ENCODE measurements at places on chromosomes 5 and 9.

GRCh38 chr9:77901771-77902170 is 129.8 kb downstream of the GNAQ start:
- no peak for DNase-seq

- DNase-seq, result no peak
Measured at GRCh38 chr5:150085191-150085912, 1.0 kb downstream of the CSF1R start.

DNA sequence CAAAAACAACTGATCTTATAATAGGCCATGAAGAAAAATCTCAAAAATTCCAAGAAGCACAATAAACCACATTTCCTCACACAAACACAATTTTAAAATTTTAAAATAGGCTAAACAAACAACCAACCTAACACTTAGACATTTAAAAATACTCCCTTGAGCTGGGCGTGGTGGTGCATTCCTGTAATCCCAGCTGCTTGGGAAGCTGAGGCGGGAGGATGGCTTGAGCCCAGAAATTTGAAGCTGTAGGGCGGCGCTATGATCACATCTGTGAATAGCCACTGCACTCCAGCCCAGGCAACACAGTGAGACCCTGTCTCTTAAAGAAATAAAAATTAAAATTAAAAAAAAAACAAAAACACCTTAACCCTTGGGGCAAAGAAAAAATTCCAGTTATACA is 36.9 kb upstream of the TESK1 start:
- DNase-seq, result no peak

- DNase-seq, result no peak
Measured at GRCh38 chr9:124008303-124008693, 3.3 kb upstream of the LHX2 start.

- DNase-seq, result no peak
Measured at GRCh38 chr5:74340476-74340875, 300.1 kb downstream of the ENC1 start.

DNA sequence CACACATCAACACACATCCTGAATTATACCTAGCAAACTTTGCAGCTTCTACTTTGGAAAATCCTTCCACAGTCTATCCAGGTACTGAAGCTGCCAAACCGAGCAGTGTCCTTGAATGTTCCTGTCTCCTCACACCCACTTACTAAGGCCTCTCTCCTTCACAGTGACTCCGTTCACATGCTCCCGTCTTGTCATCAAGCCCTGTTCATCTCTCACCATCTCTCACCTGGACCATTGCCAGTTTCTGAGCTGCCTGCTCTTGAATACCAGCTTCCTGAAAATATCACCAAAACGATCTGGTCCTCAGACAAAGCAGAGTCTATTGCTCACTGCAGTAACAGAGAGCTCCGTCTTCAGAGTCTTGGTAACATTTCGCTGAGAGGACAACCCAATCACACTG is 57.4 kb downstream of the GCNT1 start:
- DNase-seq, result peak; percentile 15

DNA sequence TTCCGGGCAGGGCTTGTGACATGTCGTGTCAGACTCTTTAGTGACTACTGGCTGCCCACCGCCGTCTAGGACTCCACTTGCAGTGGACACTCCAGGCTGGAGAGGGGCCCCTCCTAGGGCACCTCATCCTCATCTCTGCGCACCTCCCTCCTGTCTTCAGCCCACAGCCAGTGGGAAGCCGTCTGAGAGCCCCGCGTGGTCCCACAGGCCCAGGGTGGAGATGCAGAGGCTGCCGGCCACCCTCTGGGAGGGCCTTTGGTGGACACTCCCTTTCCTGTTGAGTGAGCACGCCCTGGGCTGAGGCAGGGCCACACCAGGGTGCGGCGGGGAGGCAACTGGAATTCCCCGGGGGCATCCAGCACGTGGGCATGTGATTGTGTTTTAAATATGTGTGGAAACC is 80.5 kb downstream of the IRX2 start:
- DNase-seq, result no peak

DNA sequence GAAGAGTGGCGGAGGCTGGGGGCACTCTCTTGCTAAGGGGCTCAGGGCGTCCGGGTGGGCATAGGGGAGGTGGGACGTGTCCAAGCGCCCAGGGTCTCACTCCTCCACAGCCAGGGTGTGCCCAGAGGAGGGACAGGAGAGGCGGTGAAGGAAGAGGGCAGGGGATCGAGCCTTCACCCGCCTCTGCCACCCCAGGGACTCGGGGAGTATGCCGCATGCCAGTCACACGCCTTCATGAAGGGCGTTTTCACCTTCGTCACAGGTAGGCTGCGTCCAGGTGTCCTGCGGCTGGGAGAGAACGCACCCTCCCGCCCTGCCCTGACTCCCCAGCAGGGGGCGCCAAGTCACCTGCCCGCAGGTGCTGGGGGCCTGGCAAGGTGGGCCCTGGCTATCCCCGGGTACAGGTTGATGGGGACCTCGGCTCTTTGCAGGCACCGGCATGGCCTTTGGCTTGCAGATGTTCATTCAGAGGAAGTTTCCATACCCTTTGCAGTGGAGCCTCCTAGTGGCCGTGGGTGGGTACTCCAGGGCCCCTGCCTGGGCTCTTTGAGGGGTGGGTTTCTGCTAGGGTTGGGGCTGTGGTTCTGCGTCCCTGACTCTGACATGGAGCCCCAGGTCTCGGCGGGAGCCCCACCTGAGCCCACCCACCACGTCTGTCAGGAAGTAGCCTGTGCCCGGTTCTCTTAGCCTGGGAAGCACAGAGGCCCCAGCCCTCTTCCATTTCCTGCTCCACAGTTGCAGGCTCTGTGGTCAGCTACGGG is 552 bp downstream of the TMEM141 start:
- DNase-seq, result peak; percentile 69

- DNase-seq, result no peak
Measured at GRCh38 chr9:125990793-125991220, 243.6 kb downstream of the PBX3 start.

- no peak for DNase-seq
Measured at GRCh38 chr5:56286015-56286884, 53.1 kb upstream of the ANKRD55 start.

- DNase-seq, result no peak
Measured at GRCh38 chr5:175471196-175471595, 7.2 kb upstream of the SFXN1 start.

DNA sequence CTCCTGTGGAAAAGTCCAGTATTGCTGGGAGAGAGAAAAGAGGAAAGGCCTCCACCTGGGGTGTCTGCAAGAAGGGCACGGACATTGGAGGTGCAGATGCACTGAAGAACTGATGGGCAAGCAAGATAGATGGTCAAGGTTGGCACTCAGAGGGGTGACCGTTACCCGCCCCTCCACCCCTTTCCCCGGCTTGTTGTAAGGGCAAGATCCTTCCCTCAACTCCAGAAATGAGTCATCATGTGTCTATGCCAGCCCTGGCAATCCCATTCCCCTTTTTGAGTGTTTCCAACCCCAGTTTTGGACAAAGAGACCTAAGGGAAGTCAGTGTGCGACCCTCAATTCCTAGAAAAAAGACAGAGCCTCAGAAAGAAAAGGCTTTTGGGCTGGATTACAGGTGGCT is 34.9 kb upstream of the ATP6V1G1 start:
- no peak for DNase-seq

DNA sequence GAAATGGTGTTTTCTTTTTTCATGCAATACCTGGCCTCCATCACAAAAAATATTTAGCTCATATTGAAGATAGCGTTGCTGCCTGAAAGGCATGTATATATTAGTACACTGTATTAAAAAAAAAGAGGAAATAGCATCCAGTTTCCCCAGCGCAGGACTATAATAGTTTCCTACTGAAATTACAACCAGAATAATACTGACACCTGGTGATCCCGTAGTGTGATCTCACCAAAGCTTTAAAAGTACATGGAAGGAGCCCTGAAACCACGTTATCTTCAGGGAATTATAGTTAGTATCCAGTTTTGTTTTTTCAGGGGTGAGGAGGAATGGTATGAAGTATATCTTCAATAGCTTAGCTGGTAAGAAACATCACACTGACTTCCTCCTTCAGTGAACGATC is 264.9 kb downstream of the CD180 start:
- no peak for DNase-seq

- DNase-seq, result no peak
Measured at GRCh38 chr5:33343676-33344327, 97.0 kb upstream of the TARS1 start.

GRCh38 chr5:142841511-142842265 is 71.5 kb downstream of the ARHGAP26 start:
- no peak for DNase-seq

- no peak for DNase-seq
Measured at GRCh38 chr9:127293328-127293727, 28.8 kb downstream of the GARNL3 start.

DNA sequence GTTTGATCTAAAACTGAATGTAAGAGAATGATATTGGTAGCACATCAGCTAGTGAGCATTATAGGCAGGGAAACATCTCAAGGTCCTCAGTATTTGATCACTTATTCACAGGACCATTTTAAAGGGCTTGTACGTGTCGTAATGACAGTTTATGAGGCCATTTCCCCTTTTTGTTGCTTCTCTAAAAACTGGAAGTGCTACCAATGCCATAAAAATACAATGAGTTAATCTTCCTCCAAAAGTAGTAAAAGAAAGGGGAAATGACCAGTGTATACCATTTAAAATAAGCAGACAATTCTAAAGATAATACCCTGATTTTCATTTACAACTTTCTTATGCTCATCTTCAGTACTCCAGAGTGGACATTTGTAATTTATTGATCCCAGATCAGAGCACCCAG is 285.8 kb upstream of the PCSK5 start:
- no peak for DNase-seq

DNA sequence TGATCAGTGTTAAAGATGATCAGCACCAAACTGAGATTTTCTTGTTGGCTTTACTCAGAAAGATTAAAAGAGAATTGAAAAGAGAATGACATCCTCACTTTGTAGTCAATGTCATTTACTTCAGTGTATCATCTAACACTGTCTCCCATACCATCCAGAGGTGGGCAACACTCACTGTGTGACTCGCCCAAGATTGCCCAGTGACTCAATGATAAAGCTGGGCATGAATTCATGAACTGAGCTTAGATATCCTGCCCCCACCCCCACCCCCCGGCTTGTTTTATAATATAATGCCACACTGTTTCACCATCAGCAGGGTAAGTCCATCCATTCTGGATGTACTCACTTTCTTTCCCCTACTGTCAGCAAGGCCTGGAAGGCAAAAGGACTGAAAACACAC is 242.2 kb downstream of the FAM114A2 start:
- no peak for DNase-seq

GRCh38 chr9:135772702-135773493 is 70.9 kb downstream of the KCNT1 start:
- no peak for DNase-seq

GRCh38 chr9:38622951-38623350 is 2.6 kb upstream of the ANKRD18A start:
- DNase-seq, result no peak

DNA sequence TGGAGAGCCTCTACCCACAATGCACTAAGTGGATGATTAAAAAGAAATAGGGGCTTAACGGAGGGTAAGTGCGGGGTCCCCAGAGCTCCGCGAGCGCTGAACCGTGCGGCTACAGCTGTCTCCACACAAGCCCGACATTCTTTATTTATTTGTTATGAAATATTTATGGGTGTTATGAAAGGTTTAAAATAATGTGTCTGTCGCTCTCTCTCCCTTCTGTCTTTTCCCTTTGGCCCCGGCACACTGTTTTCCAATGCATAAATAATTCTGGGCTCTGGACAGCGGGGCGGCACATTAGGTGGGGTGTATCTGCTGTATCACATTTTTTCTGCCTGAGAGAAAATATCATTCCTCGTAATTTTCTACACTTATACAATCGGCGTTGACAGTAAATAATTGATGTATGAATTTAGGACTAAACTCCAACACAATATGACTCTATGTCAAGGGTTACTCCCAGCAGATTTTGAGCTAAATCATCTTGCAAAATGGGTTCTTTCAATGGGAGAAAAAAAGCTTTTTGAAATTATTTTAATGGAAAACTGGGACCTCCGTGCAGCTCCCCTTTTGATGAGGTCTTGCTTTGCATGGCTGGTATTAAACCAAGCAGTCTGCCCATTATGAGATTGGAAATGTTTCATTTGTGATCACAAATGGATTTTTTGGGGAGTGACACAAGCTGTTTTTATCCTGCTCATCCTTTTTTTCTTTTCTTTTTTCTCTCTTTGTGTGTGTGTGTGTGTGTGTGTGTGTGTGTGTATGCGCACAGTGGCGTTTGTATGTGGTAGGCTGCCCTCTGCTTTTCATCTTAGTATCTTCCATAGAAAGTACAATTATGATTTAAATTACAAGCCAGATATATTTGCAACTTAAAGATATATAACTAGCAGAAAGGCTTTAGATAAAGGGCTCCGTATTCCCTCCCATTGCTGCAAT is 370.6 kb upstream of the IRX4 start:
- no peak for DNase-seq

DNA sequence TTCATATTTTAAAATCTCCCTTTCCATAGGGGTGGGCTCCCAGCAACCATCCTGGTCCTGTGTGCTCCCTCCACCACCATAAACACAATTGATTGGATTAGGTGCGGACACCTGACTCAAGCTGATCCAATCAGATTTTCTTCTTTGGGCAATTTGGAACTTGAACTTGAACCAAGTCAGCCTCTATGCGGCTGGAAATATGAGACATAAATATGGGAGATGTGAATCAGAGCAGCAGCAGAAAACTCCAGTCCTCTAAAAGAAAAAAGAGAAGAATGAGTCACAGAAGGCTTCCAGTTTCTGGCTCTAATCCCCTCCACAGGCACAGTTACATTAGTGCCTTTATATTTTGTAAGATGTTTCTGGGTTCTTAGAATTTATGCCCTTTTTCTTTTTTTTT is 306.6 kb downstream of the MLLT3 start:
- DNase-seq, result peak; percentile 41

DNA sequence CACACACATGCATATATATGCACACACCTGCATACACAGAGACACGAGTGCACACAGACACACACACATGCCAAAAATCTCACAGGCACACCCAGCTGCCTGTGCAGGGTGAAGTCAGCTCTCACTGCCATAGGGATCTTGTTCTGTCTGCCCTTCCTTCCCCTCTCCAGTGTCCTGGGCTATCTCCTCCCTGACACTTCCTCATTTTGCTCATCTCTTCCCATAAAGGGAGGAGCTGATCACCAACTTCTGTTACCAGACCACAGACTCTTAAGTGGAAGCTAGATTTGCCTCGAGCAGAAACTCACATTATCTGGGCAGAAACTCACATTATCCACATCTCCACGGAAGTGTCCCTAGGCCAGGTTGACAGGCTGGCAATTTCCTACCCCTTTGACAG is 28.7 kb downstream of the LCP2 start:
- no peak for DNase-seq

All from CD4-positive, alpha-beta T cell treated with Interleukin-2 at 100 ng/mL for 4 hours (primary cell).